ENCODE measurements at places on chromosomes 2 and 18.
A peak's percentile ranks its signal among the peaks of the same experiment; 100 is the strongest.

DNA sequence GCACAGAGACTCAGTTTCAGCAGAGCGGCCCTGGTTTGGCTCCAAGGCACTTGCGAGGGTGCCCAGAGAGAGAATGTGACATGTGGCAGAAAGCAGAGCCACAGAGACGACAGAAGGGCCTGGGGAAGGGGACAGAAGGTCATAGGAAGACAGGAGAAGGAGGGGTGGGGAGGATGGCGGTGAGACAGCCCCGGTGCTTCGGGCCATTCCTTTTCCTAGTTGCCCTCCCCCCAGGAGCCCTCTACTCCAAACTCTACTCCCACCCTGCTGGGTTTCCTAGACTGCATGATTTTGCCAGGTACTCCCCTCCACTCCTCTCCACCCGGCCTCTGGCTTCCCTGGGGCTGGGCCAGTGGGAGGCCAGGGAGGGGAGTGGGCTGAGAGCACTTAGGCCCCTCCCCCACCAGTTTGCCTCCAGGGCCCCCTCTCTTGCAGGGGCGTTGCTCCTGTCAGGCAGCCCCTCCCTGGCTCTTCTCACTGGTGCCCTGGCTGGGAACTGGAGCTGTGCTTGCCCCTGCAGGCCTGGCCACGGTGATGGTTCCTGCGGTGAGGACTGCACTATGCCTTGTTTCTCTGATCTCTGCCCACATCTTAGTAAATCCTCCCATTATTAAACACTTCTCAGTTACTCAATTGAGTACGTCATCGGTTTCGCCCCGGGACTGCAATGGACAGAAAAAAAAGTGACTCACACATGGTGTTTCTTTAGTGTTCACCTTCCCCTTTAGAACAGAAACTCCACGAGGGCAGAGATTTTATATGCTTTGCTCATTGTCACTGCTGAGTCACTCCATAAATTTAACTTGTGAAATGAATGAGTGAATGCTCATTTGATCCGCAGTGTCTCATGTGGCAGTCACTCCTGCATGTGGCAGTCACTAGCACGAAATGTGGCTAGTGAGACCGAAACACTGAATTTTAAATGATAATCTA lies 58.7 kb upstream of the SP3 start:
- peak; percentile 39 for DNase-seq

DNA sequence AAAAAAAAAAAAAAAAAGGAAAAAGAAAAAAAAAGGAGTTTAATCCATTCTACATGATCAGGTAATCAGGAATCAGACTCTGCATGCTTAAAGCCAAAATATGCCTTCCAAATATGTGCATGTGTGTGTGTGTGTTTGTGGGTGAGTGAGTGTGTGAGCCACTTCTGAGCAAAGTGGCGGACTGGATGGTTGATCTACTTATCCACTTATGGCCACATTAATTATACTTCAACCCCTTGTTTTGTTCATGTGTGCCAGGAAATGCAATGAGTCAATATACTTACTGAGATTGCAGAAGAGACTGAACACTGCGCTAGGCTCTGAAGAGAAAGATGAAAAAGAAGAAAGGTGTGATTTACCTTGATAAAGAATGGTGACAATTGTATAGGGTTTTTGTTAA lies 586.5 kb upstream of the NXPH2 start:
- no peak for DNase-seq

DNA sequence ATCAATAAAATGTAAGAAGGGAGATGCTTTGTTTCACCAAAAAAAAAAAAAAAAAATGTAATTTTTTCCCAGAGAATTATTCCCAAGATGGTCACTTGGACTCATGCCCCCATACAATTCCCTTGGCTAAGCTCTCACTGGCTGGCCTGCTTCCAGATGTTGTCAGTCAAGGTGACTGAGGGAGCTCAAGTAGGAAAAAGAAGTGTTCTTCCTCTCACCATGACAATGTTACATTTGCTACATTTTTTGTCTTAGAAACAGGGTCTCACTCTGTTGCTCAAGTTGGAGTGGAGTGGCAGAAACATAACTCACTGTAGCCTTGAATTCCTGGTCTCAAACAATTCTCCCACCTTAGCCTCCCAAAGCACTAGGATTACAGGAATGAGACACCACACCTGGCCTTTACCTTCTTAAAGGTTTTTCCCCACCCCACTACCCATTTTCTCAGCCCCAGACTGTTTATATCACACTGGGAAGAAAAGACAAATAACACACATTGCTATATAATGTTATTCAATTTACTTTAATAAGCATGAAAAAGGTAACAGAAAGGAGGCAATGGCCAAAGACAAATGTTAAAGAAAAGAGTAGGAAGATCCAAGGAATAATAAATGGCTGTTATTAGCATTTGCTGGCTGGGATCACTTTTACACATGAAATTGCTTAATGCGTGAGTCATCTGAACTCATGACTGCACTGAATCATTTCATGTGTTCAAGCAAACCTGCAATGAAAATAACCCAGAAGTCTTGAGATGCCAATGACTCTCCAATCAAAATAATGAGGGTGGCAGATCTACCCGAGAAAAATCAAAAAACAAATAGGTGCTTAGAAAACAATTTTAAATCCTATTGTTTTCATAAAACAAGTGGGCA lies 45.2 kb downstream of the ACVR1 start:
- no peak for DNase-seq

GRCh38 chr2:203463266-203463678 lies 71.8 kb downstream of the RAPH1 start:
- DNase-seq = no peak

DNA sequence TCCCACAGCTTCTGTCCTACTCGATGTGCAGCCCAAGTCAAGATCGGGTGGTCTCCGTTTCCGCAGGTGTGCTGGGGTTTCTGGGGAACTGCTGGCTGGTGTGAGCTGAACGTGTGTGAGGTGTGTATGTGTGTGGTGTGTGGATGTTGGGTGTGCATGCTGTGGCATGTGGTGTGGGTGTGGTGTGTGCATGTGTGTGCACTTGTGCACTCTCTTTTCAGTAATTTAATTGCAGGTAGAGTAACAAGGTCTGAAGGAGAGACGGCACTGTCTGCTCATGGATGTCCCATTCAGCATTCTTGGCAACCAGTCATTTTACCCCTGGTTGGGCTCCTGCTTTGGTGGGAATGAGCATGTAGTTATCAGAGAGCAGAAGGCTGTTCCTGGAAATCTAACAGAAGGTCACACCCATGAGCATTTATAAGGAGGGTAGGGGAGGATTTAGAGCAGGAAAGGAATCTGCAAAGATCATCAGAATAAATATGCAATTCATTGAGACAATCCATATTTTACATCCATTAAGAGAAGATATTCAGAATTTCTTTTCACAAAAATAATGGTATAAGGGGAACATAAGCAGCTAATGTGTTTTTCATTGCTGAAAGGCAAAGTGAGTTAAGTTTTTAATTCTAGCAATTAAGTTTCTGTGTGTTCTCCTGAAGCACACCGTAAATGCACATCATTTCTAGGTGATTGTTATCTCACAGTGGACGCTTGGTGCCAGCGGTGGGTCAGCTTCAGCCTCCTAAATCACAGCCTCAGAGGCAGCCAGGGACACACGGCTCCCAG lies 60.7 kb downstream of the ADI1 start:
- no peak for DNase-seq

- no peak for DNase-seq
Observed at GRCh38 chr2:47282621-47283272, 120.2 kb upstream of the MSH2 start.

GRCh38 chr2:176412136-176412535 lies 142.9 kb downstream of the MTX2 start:
- DNase-seq = no peak

- no peak for DNase-seq
Observed at GRCh38 chr2:197247083-197247482, 63.5 kb downstream of the ANKRD44 start.

DNA sequence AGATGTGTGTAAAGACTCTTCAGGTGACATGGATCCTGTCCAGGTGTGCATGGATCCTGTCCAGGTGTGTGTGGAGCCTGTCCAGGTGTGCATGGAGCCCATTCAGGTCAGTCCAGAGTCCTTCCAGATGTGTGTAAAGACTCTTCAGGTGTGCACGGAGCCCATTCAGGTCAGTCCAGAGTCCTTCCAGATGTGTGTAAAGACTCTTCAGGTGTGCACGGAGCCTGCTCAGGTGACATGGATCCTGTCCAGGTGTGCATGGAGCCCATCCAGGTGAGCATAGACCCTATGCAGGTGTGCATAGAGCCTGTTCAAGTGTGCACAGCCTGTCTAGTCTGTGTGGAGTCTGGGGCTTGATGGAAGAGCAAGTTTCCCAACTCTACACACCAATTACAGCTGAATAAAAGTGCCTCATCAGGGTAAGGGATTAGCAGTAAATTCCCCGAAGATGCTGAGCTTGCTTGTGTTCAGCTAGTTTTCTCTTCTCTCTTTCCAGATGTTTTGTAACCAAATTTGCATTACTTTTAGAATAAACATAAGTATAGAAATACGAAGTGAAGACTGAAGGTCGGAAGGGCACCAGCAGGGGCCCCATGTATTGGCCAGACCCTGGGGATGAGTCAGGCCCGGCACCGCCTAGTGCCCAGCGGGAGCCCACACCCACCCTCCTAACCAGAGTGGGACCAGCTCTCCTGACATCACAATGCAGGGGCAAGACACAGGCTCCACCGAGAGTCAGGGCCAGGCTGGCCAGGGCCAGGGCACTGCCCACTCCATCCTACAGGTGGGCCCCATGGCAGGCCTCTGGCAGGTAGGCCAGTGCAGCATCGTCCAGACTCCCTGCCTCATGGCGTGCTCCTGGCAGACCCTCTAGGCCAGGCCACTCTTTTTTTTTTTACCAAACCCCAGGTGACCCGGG lies 38.6 kb upstream of the GPC1 start:
- DNase-seq = no peak

DNA sequence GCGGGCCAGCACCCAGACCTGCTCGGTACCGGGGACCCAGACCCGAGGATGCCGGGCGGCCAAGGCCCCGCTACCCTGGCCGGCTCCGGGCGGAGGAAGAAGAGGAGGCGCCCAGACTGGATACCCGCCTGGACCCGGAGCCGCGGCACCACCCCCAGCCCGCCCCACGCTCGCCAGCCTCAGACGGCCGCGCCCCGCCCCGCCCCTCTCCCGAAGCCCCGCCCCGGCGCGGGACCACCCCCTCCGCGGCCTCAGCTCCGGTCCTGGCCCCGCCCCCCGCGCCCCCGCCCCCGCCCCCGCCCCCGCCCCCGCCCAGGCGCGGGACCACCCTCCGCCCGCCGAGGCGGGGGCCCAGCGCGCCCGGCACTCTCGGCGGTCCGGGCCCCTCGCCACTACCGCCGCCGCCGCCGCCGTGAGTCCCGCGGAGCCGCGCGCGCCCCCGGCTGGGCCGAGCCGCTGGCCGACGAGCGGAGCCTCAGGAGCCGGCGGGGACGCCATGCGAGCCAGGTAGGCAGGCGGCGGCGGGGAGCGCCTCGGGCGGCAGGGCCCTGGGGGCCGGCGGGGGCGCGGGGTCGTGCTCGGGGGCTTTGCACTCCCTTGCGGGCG lies at the start of gene SH3BP4:
Gene SH3BP4, plus strand, starts transcription at position 354 of the 606 bp plus-strand sequence. CDS start 82,986 bp downstream, outside the sequence.
- DNase-seq = peak; percentile 60

DNA sequence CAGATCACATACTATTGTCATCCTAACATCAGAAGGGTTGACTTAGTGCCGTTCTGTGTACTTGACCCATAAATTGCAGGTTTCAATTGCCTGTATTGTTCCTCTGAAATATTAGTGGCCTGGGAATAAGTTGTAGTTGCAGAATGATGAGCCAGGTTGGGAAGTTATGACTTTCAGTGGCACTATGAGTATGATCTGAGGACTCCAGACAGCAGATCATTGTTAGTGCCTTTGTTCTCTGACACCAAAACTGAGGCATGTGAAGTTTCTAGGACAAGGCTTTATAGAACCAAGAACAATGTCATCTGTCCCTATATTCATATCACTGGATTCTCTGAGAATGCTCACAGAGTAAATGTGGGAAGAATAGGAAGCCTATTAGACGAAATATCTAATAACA lies 403.7 kb downstream of the STK39 start:
- no peak for DNase-seq

DNA sequence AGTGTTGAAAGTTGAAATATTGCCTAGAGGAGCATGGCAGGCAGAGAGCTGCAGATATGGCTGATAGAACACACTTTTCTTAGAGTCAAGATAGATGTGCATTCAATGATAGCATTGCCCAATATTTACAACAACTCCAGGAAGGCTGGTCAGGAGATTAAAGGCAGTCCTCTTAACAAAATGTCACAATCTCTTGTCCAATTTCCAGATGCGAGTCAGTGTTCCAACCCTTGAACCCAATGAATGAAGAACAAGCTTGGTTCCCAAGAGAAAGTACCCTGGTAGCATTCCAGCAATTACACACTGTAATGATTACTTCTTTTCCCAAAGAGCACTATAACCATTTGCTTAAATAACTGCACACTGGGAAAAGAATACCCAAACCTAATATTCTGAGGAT lies 839.4 kb upstream of the VRK2 start:
- no peak for DNase-seq

- DNase-seq = no peak
Observed at GRCh38 chr18:21184396-21184996, 57.5 kb upstream of the GREB1L start.

GRCh38 chr2:75853436-75853835 lies 142.7 kb upstream of the GCFC2 start:
- DNase-seq = no peak

DNA sequence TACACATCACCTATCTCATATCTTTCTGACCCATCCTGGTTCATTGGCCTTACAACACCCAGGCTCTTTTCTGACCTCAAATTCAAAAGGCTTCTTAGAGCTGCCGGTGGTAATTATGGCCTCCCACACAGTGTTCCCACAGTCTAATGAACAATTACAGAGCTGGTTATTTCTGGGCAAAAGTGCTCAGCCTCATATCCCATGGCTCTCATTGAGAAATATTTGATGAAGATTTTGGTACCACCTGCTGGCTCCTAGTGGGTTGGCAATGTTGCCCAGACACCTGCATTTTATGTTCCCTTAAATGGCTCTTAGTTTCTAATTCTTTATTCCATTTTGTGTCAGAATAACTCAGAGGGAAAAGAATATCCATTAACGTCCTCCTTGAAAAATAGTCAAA lies 20.1 kb upstream of the SCYGR2 start:
- DNase-seq = no peak

DNA sequence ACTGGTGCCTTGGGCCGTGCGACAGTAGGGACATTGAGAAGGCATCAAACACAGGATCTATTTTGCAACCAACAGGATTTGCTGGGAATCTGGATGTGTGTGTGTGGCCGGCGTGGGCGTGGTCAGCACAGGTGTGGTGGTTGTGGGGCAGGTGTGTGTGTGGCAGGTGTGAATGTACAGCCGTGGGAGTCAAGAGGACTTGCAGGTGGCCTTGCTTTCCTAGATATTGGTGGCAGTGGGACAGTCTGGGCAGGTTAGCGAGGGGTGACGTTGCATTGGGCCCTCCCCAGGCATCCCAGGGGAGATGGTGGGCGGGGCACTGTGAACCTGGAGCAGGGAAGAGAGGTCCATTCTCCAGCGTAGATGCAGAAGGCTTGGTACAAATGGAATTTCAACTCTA lies 3.2 kb upstream of the LIMS2 start:
- no peak for DNase-seq

- DNase-seq = no peak
Observed at GRCh38 chr18:65365245-65365980, 385.4 kb upstream of the CDH7 start.

DNA sequence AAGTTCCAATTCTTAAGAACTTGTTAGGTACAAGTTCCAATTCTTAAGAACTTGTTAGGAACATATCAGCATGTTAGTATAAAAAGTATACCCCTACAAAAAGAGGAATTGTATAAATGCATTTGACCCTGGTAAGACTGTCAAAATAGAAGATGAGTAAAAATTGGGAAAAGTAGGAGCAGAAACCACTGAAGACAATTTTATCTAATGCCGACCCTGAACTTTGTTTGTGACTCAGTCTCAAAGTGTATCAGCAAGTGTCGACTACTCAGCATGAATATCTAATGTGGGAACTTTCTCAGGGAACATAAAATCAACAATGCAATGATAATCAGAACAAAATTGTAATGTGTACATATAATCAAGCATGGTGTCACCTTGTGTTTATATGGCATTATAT lies 583 bp upstream of the CD226 start:
- no peak for DNase-seq

Data from GM13976 (cell line).